Upper lobe of right lung (tissue), 1 donor: ENCODE measurements at places on chromosomes 13 and 19.

- no peaks in the 10 kb centered on the region for H3K36me3 ChIP-seq
- DNase-seq = no peak
- no peaks in the 10 kb centered on the region for H3K27me3 ChIP-seq
- no peak overlapping the region for H3K27ac ChIP-seq
- H3K4me1 ChIP-seq = peaks cover 18% of the 10 kb centered on the region
These were observed 15.6 kb downstream of the KDM4B start for GRCh38 chr19:4984438-4984990.

DNA sequence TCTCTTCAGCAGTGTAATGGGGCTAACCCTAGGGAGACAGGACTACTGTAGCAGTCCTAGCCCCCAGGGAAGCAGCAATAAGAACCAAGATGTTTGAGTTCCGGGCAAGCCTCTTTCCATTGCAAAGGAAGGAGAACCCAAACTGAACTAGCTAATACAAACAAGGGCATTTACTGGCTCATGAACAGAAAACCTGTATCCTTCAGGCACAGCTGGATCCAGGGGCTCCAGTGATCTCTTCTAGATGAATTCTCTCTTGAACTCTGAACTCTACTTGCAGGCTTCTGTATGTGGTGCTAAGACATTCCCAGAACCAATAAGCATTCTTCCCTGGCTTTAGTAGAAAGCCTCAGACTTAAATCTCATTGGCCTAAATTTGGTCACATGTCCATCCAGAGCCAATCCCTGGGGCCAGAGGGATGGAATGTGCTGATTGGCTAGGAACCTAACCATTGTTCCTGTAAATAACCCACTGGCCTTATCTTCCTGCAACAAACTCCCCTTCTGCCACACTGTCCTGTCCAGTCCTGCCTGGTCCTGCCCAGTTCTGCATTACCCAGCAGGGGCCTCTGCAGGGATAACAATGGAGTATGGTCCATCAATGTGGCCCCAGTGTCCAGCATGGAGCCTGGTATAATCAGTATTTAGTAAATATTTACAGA is 3.9 kb upstream of the PODNL1 start:
- no peak overlapping the region for H3K27ac ChIP-seq
- no peaks in the 10 kb centered on the region for H3K4me1 ChIP-seq
- H3K36me3 ChIP-seq = no peaks in the 10 kb centered on the region
- no peak for DNase-seq

- H3K27ac ChIP-seq = peak overlapping the region; percentile 36
- H3K36me3 ChIP-seq = peaks cover 63% of the 10 kb centered on the region
- H3K27me3 ChIP-seq = no peaks in the 10 kb centered on the region
- H3K4me3 ChIP-seq = no peak overlapping the region
These were observed 3.2 kb downstream of the EPN1 start for GRCh38 chr19:55678121-55678671.

DNA sequence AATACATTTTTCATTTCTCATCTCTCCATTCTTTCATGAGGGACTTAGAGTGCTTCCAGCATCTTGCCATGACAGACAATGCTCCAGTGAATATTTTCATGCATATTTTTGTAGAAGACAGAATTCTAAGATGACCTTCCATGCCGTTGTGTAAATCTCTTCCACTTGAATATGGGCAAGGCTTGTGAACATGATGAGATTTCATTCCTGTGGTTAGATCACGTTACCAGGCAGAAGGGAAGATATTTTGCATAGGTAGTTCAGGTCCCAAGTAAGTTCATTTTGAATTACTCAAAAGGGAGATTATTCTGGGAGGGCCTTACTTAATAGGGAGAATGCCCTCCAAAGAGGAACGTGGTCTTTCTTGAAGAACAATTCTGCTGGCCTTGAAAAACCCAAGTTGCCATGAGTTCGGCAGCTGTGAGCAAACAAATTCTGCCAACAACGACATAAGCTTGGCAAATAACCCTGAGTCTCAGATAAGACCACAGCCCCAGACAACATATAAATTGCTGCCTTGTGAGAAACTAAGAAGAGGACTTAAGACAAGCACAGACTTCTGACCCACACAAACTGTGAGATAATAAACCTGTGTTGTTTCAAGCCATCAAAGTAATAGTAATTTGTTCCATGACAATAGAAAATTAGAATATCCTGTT is 400.5 kb upstream of the GPC6 start:
- no peaks in the 10 kb centered on the region for H3K4me1 ChIP-seq
- no peak overlapping the region for H3K4me3 ChIP-seq
- H3K36me3 ChIP-seq = no peaks in the 10 kb centered on the region
- peaks cover 3% of the 10 kb centered on the region for H3K27me3 ChIP-seq
- no peak overlapping the region for H3K27ac ChIP-seq

DNA sequence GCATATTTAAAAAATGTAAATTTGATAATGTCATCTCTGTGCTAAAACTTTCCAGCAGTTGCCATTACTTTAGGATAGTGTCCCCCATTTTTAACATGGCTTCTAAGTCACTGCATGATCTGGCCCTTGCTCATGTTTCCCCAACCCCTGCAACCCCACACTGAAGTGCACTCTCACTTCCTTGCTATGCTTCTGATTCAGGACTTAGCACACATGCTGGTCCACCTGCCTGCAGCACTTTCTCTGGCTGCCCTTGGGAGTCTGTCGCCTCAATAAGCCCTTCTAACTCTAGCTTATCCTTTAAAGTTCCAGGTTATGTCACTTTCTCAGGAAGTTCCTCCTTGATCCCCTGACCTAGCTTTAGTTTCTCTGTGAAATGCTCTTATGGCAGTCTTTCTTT is 241.0 kb downstream of the POSTN start:
- H3K27me3 ChIP-seq = no peaks in the 10 kb centered on the region
- no peaks in the 10 kb centered on the region for H3K4me1 ChIP-seq
- no peak overlapping the region for H3K4me3 ChIP-seq
- H3K27ac ChIP-seq = no peak overlapping the region
- no peak for DNase-seq

DNA sequence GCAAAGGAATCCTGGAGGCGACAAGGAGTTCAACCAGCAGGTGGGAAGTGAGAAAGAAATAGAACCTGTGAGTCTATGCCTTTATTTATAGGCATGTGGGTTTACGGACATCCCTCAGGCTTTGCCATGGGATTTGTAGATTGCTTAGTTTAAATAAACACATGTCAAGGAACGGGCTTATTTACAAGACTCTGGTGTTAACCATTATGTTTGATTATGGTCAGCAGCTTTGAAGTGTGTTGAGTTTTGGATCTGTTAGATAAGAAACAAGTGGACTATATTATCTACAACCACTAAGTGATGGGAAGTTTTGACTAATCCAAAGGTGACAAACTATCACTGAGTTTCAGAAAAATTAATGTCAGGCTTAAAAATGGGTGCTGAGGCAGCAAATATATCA is 143.2 kb downstream of the SLITRK5 start:
- no peak overlapping the region for H3K27ac ChIP-seq
- no peaks in the 10 kb centered on the region for H3K27me3 ChIP-seq
- H3K4me1 ChIP-seq = no peaks in the 10 kb centered on the region
- DNase-seq = no peak

- DNase-seq = no peak
- H3K27me3 ChIP-seq = no peaks in the 10 kb centered on the region
- H3K4me3 ChIP-seq = no peak overlapping the region
- H3K36me3 ChIP-seq = no peaks in the 10 kb centered on the region
These were observed 822.9 kb upstream of the PRR20A start for GRCh38 chr13:56317841-56318240.

DNA sequence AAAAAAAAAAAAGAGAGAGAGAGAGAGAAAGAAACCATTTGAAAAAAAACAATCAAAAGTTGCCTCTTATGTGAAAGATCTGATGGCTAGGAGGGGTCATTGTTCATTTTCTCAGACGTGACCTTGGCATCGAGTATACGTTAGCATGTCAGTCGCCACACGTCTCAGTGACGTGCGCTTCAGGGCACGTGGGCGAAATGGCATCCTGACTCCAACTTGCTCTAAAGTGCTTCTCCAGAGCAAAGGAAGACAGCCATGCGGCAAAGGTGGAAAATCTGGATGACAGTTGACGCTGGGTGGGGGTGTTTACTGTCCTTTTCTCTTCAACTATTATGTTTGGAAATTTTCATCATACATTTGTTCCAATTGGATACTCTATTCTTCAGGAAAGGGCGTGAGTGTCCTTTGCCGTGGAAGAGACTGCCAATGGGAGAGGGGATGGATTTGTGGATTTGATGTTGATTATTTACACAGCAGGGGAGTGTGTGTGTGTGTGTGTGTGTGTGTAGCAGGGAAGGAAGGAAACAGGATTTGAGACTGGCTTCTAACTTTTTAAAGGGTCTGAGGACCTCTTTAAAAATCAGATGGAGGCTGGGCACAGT is 25.0 kb downstream of the KLF2 start:
- no peaks in the 10 kb centered on the region for H3K27me3 ChIP-seq
- peaks cover 10% of the 10 kb centered on the region for H3K4me1 ChIP-seq
- no peaks in the 10 kb centered on the region for H3K36me3 ChIP-seq
- DNase-seq = no peak
- H3K27ac ChIP-seq = no peak overlapping the region

GRCh38 chr19:6766357-6767080 is 716 bp downstream of the SH2D3A start:
- H3K4me3 ChIP-seq = peak overlapping the region; percentile 54
- H3K4me1 ChIP-seq = peaks cover 17% of the 10 kb centered on the region
- H3K27me3 ChIP-seq = no peaks in the 10 kb centered on the region
- no peak for DNase-seq
- no peaks in the 10 kb centered on the region for H3K36me3 ChIP-seq

DNA sequence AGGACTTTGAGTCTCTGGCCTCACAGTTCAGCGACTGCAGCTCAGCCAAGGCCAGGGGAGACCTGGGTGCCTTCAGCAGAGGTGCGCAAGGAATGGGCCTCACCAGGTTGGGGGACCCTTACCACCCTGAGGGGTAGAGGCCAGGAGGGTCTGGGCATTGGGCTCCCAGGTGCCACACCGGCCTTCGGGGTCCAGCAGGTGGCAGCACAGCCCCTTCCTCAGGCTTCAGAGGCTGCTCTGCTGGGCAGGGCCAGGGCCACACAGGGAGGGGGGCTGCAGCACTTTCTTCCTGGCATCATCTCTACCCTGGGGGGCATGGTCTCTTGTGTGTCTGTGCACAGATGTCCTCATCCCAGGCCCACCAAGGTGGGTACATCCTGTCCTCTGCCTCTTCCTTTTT is 12.9 kb downstream of the PIN1 start:
- no peaks in the 10 kb centered on the region for H3K4me1 ChIP-seq
- H3K27me3 ChIP-seq = no peaks in the 10 kb centered on the region
- no peak overlapping the region for H3K27ac ChIP-seq
- H3K36me3 ChIP-seq = peaks cover 29% of the 10 kb centered on the region
- H3K4me3 ChIP-seq = no peak overlapping the region

GRCh38 chr13:90943946-90944345 is 403.5 kb upstream of the MIR17HG start:
- H3K4me3 ChIP-seq = no peak overlapping the region
- H3K27ac ChIP-seq = no peak overlapping the region
- no peaks in the 10 kb centered on the region for H3K27me3 ChIP-seq

DNA sequence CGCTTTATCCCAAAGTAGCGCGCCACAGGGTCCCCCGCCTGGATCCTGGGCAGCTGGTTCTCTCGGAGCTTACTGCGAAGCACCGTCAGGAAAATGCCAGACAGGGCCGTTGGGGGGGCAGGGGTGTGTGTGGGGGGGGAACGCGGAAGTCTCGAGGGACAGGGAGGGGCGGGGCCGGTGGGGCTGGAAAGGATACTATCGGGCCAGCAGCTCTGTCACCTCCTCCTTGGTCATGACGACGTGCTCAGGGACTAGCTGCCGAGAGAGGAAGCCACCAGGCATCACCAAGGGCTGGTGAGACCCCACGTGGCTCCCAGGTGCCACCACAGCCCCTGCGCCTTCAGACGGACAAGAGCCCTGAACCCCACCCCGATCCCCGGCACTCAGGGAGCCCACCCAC is 5.3 kb downstream of the POLR2E start:
- no peak overlapping the region for H3K27ac ChIP-seq
- H3K4me1 ChIP-seq = peaks cover 18% of the 10 kb centered on the region
- DNase-seq = peak; percentile 62
- H3K4me3 ChIP-seq = no peak overlapping the region
- H3K36me3 ChIP-seq = peaks cover 76% of the 10 kb centered on the region

GRCh38 chr13:99652901-99653300 is 151.6 kb downstream of the TM9SF2 start:
- H3K4me1 ChIP-seq = peaks cover 4% of the 10 kb centered on the region
- H3K4me3 ChIP-seq = no peak overlapping the region
- no peak overlapping the region for H3K27ac ChIP-seq
- no peaks in the 10 kb centered on the region for H3K27me3 ChIP-seq
- H3K36me3 ChIP-seq = no peaks in the 10 kb centered on the region
- DNase-seq = no peak

- H3K4me3 ChIP-seq = no peak overlapping the region
- no peaks in the 10 kb centered on the region for H3K36me3 ChIP-seq
- DNase-seq = no peak
- H3K27me3 ChIP-seq = no peaks in the 10 kb centered on the region
- H3K27ac ChIP-seq = no peak overlapping the region
These were observed 23.0 kb upstream of the MTRF1 start for GRCh38 chr13:41286370-41286769.

DNA sequence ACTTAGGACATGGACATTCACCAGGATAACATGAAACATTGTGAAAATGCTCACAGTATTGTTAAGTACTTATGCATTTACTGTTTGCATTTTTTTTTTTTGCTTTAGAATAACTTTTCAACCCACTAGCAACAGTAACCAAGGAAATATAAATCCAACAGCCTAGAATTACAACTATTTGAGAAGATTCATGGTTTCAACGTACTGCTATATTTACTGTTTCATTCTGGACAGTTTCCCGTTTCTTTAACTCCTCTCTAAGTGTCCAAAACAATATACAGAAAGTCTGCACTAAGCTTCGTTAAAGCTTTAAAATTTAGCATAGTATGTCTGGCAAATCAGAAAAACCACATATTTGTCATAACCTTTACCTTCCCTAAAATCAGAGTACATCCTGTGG is 2.7 kb downstream of the SMAD9 start:
- no peak for DNase-seq
- H3K27ac ChIP-seq = no peak overlapping the region
- no peak overlapping the region for H3K4me3 ChIP-seq
- peaks cover 8% of the 10 kb centered on the region for H3K4me1 ChIP-seq
- H3K36me3 ChIP-seq = no peaks in the 10 kb centered on the region

GRCh38 chr19:18710186-18710585 is 26.7 kb downstream of the CRTC1 start:
- no peak overlapping the region for H3K27ac ChIP-seq
- DNase-seq = no peak
- peaks cover 15% of the 10 kb centered on the region for H3K4me1 ChIP-seq
- H3K36me3 ChIP-seq = no peaks in the 10 kb centered on the region

DNA sequence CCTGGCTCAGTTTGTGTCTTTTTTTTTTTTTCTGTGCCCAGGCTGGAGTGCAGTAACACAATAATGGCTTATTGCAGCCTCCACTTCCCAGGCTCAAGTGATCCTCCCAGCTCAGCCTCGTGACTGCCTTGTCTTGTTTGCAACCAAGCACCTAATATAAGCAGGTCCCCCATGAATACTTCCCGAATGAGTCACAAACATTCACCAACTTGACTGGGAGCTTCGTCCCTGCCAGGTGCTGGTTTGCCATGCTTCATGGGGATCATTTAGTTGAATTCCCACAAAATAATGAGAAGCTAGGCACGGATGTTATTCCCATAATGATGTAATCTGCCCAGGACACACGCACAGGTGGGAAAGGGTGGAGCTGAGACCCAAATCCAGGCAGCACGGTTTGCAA is 176.5 kb downstream of the CACNA1A start:
- no peaks in the 10 kb centered on the region for H3K36me3 ChIP-seq
- DNase-seq = no peak
- H3K4me3 ChIP-seq = no peak overlapping the region
- H3K27ac ChIP-seq = no peak overlapping the region
- no peaks in the 10 kb centered on the region for H3K4me1 ChIP-seq
